Calu3 (cell line): ENCODE measurements at places on chromosomes 11 and 22.

- H3K36me3 ChIP-seq = peaks cover 5% of the 10 kb centered on the region
- H3K4me3 ChIP-seq = no peak overlapping the region
- peaks cover 10% of the 10 kb centered on the region for H3K4me1 ChIP-seq
- DNase-seq = no peak
Observed at GRCh38 chr22:21791635-21792625, 56.3 kb upstream of the YPEL1 start.

DNA sequence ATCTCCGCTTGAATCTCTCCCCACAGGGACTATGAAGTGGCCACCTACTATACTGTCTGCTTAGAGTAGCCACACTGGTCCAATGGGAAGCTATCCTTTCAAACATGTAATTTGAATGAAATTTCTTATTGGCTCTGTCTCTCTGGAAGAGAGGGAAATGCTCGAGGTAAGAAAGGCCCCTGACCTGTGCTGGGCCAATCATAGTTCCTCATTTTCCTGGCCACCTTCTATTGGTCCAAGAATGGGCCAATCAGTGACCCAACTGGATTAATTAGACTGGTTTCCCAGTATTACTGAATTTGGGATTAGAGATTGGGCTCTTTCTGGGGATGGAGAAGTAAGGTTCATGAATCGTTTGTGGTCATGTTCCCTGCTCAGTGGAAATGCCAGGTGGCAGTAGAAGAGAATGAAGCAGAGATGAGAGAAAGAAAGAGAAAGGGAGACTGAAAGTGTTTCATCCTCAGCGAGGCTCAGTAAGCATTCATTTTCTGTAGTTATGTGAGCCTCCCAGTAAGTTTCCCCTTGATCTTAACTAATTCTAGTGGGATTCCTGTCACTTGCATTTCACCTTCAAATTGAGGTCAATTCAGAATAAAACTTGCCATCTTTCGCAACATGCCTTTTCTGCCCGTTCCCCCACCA is 8.4 kb upstream of the MMP20 start:
- no peak overlapping the region for H3K27ac ChIP-seq
- H3K4me1 ChIP-seq = peaks cover 9% of the 10 kb centered on the region
- H3K27me3 ChIP-seq = no peaks in the 10 kb centered on the region
- no peak overlapping the region for H3K4me3 ChIP-seq
- H3K36me3 ChIP-seq = no peaks in the 10 kb centered on the region

DNA sequence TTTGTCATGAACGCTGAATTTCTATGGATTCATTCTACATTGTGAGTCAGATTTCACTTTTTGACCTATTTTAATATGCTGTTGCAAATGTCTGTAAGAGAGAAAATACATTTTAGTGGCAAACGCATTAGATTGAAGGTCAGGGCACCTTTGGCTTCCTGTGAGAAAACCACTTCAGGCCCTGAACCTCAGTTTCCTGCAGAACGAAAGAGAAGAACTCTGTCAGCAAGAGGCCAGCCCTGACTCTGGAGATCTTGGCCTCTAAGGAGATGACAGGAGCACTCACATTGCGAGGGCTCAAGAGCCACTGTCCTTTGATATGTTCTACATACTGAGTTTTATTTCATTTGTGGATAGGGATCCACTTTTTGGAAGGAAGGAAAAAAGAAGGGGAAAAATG is 83.6 kb downstream of the KCNJ1 start:
- H3K36me3 ChIP-seq = no peaks in the 10 kb centered on the region
- H3K4me3 ChIP-seq = no peak overlapping the region
- H3K4me1 ChIP-seq = no peaks in the 10 kb centered on the region
- no peak overlapping the region for H3K27ac ChIP-seq
- H3K27me3 ChIP-seq = peaks cover 37% of the 10 kb centered on the region

DNA sequence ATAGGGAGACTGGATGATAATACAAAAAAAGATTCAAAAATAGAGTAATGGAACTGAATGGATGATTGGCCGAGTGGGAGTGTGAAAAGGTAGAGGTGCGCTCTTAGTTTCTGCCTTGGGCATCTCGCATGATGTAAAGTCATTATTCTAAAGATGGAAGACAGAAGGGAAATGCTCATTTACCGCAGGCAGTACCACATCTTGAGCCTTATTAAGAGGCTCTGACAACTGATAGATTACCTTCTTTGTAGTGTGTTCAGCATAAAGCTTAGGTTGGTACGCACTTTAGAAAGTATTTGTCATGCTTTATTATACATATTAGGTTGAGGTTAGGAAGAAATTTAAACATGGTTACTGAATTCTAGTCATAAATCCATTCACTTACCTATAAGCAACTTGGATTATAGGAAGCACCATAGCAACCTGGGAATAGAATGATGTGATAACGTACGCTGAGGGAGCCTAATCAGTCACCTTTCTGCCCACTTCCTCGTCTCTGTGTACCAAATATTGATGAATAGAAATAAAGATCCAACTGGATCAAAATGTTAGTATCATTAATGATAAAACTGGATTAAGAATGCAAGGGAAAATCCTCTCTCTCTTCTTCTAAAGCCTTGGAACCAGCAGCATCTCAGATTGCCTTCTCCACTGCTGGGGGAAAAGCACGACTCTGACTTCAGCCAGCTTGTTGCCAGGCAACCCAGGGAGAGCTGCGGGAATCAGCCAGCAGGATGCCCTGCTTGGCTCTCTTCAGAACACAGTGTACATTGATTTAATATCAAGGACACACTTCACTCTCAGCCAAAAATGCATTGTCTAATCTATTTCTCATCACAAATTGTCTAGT is 29.0 kb upstream of the VWA5A start:
- H3K4me3 ChIP-seq = no peak overlapping the region
- H3K27ac ChIP-seq = no peak overlapping the region
- H3K27me3 ChIP-seq = peaks cover 41% of the 10 kb centered on the region

DNA sequence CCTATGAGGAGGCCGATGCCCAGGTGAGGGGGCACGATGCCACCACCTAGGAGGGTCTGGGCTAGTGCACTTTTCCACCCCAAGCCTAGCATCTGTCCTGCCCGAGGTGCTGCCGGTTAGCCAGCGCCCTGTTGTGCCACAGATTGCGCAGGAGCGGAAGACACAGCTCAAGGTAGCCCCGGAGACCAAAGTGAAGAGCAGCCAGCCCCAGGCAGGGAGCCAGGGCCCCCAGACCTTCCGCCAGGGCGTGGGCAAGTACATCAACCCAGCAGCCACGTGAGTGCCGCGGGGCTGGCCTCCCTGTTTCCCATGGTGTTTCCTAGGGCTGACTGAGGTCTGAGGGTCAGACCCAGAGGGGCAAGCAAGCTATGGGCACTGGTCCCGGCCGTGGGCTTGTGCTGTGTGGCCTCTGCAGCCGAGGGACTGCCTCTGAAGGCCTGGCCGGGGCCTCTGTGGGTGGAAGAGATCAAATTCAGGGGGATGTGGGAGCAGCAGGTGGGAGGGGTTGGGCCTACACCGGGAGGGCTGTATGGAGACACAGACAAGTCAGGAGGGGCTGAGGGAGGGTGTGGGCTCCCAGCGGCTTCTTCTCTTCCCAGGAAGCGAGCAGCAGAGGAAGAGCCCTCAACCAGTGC is 29.1 kb downstream of the PPIL2 start:
- peaks cover 55% of the 10 kb centered on the region for H3K36me3 ChIP-seq
- H3K4me1 ChIP-seq = no peaks in the 10 kb centered on the region
- no peak overlapping the region for H3K27ac ChIP-seq
- H3K4me3 ChIP-seq = no peak overlapping the region
- H3K27me3 ChIP-seq = no peaks in the 10 kb centered on the region
- DNase-seq = no peak
